ENCODE measurements at places on chromosomes 3 and 15.

DNA sequence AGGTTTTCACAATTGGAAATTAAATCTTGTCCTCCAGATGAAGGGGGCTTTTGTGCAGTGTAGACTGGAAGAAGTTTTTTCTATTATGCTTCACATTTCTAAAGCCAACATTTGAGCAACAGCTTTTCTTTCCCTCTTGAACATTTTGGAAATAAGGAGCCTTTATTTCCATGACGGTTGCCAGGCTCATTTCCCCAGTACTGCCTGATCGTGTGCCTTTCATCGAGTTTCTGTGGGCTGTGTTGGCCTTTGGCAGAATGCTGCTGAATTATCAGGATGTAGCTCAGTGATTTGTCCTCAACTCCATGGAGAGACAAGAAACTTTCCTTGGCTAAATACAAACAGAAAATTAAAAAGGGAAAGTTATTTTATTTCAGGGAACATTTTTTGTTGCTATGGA, 314.8 kb upstream of the LRRC3B start:
- no peak for DNase-seq

DNA sequence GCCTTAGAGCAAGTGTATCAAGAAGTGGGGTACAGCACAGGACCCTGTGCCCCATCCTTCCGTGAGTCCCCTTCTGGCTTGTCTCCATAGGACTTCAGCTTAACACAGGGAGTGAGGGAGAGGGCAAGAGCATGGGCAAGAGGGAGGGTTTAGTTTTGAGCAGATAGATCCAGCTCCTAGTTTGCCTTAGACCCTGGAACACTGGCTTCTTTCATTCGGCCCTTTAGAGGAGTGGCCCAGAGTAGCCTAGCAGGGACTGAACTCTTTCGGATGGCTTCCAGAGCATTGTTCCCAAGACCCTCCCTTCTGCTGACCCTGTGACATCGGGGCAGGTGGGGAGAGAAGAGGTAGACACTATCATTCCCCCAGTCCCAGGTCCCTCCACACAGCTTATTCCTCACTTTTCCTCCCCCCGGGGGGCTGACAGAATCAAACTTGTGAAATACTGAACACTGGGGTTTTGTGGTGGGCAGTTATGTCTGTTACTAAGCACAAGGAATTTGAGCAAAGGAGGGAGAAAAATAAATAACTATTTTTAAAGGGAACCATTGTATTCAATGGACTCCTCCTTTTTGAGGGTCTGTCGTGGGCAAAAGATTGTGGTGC, 289.6 kb upstream of the C2CD4B start:
- no peak for DNase-seq

GRCh38 chr3:45491344-45491743, 103.0 kb downstream of the LARS2 start:
- no peak for DNase-seq

- no peak for DNase-seq
These were observed 7.4 kb upstream of the CHRNA3 start for GRCh38 chr15:78628227-78628626.

DNA sequence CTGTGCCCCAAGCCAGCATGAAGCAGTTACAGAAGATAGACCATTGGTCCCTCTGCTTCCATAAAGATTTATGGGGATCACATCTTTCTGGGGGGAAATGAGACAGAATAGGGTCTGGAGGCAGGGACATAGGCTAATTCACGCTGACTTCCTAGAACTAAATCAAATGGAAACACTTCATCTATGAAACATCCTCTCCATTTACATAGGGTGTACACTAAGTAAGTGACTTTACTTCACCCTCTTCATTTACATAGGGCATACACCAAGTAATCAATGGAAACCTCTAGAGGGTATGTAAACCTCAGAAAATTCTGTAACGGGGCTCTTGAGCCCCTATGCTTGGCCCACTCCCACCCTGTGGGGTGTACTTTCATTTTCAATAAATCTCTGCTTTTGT, 10.1 kb downstream of the LINS1 start:
- no peak for DNase-seq

DNA sequence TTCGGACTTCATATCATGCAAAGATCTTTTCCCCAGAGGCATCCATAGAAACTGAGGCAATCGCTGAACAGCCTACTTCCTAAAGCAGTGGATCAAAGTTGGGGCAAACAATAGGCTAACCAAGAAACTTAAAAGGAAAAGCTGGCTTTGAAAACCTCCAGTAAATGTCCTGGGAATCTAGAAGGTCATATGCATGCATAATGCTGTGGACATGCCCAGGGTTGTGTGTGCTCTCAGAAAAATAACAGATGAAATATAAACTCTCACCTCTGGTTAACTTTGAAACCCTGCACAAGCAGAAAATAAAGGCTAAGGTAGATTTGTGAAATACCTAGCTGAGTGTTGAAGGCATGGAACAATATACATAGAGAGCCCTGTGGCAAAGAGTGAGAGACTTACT, 96.3 kb downstream of the MYO9A start:
- no peak for DNase-seq

GRCh38 chr3:123745184-123745855, 138.8 kb downstream of the MYLK start:
- DNase-seq: no peak

- no peak for DNase-seq
These were observed 88.7 kb downstream of the LIPC start for GRCh38 chr15:58520464-58520863.

DNA sequence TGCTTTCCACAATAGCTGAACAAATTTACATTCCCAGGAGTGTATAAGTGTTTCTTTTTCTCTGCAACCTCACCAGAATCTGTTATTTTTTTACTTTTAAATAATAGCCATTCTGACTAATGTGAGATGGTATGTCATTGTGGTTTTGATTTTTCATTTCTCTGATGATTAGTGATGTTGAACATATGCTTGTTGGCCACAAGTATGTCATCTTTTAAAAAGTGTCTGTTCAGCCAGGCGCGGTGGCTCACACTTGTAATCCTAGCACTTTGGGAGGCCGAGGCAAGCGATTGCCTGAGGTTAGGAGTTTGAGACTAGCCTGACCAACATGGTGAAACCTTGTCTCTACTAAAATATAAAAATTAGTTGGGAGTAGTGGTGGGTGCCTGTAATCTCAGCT, 619.3 kb downstream of the SI start:
- DNase-seq: no peak

DNA sequence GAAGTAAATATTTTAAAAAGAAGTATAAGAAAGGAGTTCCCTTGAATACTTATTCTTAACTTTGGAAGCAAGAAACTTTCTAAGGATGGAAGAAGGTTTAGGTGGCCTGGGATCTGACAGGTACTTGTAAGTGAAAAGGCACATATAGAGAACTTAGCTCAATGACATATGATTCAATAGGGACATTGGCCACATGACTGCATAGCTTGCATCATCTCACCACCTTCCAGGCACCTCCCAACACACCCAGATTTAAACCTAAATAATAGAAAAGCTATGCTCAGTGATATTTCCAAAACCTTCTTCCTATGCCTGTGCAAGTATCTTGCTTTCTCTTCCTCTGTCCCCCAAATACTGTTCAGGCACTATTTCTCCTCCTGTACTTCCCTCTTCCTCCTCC, 4.7 kb upstream of the P2RY1 start:
- no peak for DNase-seq

GRCh38 chr3:9271903-9272302, 22.5 kb upstream of the SRGAP3 start:
- no peak for DNase-seq

GRCh38 chr15:96992817-96993216, 662.3 kb downstream of the NR2F2 start:
- no peak for DNase-seq

- no peak for DNase-seq
These were observed 312.3 kb downstream of the EPHA3 start for GRCh38 chr3:89419647-89420241.

DNA sequence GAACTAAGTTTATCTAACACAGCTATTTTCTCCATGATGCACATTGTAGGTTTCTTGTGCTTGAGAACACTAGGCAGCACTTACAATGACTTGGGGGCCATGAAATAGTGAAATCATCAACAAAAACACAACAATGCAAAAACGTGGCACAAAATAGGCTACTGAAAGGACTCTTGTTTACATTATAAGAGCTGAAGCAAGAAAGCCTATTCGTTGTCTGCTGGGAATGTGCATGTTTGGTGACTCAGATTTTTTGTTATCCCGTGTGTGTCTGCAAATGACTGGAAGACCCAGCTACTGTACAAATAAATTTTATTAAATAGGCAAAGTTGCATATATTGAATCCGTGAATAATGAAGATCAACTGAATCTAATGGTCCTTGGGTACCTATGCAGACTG, 85.0 kb downstream of the TCF12 start:
- no peak for DNase-seq

- DNase-seq: peak; percentile 1
These were observed 57.5 kb upstream of the HERC1 start for GRCh38 chr15:63891079-63891767.

DNA sequence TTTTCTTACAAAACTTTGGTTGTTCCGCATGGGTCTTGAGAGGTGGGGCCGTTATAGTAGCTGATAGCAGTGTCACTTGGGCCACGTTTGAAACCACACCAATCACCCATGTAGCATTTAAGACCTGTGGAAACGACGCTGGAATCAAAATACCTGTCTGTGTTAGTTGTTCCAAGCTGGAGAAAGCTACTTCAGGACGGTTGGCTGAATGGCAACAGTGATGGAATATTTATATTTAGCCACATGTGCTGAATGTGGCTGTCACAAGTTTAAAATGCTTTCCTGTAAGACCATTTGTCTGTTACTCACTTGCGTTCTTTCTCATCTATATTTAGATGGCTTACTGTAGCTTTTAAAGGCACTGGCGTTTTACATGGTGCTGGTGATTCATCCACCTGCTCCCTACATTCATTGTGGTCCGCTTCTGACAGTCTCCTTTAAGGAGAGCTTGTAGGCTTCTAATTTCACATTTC, 1.4 kb downstream of the DNAJA4 start:
- DNase-seq: no peak

DNA sequence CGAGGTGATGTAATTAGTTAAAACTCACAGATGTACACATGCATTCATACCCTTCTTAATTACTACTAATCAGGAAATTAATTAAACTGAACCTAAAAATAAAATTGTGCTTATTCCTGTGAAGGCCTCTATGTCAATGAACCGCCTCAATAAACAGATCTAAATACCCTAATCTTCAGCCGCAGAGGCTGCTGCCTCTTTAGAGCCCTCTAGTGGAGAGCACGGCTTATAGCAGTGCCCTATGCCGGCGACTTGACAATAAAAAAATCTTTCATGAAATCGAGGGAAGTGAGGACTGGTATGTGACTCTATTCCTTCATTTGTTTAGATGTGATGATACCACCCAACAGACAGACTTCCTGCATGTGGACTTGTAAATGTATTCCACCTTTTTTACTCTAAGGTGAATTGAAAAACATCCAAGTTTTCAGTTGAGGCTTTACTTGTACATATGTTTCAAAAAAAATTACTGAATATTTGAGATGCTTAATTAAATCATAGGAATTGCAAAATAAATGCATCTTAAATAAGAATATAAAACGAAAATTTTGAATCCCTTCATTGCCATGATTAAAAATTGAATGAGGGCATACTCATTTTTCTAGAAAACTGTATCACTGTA, 8.3 kb upstream of the EPHA3 start:
- no peak for DNase-seq

DNA sequence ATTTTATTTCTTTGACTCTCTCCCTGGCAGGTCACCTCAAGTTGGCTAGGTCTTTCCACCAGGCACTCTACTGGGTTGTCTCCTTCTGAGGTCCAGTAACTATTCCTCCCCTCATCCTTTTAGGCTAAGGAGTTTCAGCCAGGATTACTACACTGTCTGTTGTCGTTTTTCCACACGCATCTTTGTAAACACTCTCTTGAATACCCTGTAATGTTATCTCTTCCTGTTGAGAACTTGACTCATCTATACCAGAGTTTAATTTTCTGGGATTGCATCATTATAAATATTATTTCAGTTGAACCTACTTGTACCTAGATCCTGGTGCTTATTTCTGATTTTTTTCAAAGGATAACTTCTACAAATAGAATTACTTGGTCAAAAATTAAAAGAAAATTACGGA, 138.3 kb downstream of the SQOR start:
- no peak for DNase-seq

- no peak for DNase-seq
These were observed 493.6 kb upstream of the PROK2 start for GRCh38 chr3:72278349-72279067.

DNA sequence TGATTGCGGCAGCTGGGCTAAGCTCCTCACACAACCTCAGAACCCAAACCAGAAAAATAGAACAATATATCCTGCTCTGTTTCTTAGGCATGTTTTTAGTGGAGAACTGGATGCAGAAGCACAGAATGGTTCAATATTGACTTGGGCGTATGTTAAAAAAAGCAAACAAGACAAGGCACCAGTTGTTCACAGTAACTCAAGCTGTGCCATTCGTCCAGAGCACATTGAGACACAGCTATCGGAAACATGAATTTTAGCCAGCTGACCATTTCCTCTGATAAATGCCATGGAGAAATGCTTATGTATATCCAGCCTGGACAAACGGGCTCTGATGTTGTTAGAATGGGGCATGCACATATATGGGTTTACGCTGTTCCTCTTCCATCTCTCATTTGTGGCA, 129.2 kb upstream of the PDZRN3 start:
- DNase-seq: no peak

- no peak for DNase-seq
These were observed 110.8 kb downstream of the LRIG1 start for GRCh38 chr3:66390013-66390412.

- no peak for DNase-seq
These were observed 34.6 kb downstream of the MUC20 start for GRCh38 chr3:195755391-195755790.

GRCh38 chr15:64464276-64465005, 4.1 kb downstream of the ZNF609 start:
- DNase-seq: peak; percentile 46

- no peak for DNase-seq
These were observed 486.7 kb downstream of the DIPK2A start for GRCh38 chr3:144458283-144458682.

DNA sequence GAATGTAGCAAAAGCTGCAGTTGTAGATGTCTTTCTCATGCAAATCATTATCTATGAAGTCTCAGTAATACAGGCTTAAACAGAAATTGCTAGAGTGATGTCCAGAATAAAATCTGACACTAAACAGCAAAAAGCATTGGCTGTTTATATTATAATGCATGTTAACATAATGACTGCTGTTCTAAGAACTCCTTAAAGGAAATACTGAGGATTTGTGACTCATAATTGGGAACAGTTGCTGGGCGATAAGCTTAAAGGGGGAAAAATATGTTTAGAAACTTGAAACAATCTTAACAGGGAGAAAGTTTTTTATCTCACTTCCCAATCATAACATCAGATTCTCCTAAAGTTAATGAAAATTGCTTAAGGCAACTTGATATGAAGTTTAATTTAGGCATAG, 17.5 kb downstream of the TIPARP start:
- no peak for DNase-seq

GRCh38 chr15:80160570-80161156, 7.9 kb downstream of the FAH start:
- no peak for DNase-seq
